NCI-H2081 treated with DMSO at 0.1 percent for 48 hours (cell line): ENCODE measurements at places on chromosomes 16 and 17.

DNA sequence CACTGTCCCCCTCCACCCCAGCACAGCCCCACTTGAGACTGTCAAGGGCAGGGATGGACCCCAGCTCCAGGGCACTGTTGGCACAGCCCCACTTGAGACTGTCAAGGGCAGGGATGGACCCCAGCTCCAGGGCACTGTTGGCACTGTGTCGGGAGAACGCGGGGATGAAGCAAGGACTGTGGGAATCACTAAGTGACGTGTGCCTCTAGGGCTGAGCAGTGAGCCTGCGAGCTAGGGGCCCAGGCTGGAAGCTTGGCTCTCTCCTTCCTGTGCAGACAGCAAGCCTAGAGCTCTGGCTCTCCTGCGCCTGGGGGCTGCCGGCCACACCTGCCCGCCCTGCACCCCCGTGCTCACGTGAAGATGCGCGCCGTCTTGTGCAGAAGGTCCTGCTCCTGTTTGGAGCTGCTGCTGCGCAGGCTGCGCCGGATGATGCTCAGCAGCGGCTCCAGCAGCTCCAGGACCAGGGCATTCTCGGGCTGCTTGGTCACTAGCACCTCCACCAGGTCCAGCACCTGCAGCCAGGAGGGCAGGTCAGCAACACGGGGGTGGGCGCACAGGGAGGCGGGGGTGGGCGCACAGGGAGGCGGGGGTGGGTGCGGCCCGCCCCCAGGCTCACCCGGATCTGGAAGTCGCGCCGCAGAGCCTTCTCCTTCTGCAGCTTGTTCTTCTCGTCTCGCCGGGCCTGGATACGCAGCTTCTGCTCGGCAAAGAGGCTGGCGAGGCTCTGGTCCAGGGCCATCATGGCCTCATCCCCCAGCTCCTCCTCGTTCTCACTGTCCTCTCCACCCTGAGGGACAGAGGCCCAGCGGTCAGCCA is 10.8 kb downstream of the MYBBP1A start:
- DNase-seq: no peak

DNA sequence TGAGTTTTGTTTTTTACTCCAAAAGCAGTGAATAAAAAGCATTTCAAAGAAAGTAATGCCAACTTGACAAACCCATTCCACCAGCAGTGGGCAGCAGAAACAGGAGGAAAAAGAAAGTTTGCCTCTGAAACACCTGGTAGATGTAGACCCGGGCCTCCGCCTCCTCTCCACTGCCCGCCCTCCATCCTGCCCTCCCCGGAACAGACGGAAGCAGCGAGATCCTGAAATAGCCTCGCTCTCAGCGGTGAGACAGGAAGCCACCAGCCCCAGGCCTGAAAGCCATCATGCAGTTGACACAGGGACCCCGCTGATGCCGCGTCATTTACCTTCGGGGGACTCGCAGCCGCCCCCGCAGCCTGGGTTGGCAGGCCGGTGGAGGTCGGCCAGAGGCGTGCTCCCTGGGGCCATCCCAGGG is 67.8 kb downstream of the C16orf78 start:
- no peak for DNase-seq

GRCh38 chr16:14505846-14506245 is 124.2 kb downstream of the PARN start:
- no peak for DNase-seq

- DNase-seq: no peak
These were observed 19.9 kb upstream of the CYTH1 start for GRCh38 chr17:78802008-78802407.

- DNase-seq: no peak
These were observed 106.7 kb downstream of the CMIP start for GRCh38 chr16:81551151-81551808.

DNA sequence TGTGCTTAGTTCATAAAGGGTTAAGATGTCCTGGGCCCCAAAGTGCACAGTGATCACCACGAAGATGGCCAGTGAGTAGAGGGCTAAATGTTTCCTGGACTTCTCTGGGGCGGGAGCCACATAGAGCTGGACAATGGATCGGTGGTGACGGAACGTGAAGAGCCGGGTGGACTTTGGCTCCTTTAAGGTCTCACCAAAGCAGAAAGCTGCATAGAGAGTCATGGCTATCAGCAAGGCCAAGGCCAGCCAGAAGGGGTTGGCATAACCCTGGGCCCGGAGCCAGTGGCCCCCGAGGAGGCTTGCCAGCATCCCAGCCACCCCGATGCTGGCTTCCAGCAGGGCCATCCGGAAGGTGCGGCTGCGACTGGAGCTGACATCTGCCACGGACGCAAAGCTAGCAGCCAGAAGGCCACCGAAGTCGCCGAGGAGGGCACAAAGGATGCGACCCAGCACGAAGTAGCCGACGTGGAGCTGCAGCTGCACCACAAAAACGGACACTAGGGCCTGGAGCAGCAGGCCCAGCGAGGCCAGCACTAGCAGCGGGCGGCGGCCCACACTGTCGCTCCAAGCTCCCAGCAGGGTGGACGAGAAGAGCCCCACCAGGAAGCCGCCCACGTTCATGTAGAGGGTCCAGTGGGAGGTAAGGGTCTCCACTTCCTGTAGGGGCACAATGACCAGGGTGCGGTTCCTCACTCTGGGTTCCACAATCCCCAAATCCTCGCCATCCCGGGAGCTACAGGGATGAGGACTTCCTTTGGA is 1.0 kb downstream of the SLC46A1 start:
- no peak for DNase-seq

DNA sequence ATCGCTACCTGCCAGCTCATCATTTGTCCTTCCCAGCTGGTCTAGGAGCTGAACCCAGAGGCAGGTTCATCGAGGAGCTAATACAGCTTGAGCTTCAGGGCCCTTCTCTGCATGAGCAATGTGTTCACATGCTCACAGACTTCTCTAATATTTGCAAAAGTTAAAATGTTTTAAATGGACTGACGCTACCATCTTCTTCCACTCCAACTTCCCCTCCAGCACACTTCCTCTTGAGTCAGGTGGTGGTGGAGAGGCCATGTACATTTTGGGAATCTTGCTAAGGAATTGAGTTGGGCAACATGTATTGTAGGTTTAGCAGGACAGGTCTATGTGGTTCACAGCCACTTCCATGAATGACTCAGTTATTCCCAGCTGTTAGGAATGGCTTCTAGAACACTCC is 21.6 kb upstream of the RHOT1 start:
- no peak for DNase-seq

DNA sequence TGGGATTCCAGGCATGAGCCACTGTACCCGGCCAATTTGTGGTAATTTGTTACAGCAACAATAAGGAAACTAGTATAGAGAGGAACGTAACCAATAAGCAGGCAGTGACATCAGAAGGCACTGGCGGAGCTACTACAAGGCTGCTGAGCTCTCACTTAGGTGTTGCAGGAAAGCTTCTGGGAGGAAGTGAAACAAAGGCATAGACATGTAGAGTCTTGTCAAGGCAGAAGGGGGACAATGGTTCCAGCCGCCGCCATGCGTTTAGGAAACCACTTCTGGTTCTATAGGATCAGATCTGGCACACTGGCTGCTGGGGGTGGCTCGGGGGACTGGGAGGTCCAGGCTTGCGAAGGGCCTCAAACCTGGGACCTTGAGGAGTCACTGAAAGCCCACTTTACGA is 9.4 kb upstream of the CPSF4L start:
- no peak for DNase-seq

DNA sequence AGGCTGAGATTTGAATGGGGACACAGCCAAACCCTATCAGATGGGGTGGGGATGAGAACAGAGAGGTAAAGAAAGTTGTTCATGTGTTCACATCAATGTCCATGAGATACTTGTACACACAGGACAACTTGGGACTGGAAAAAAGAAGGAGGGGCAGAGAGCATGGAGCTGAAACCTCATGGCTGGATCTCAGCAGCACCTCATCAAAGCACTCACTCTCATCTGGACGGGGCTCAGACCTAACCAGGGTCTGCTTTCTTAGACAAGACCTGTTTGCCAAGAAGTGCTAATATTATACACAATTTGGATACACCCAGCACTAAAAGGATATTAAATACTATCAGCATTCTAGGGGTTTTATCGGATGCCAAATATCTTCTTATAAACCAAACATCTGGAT is 399.8 kb downstream of the SLC39A11 start:
- DNase-seq: no peak

DNA sequence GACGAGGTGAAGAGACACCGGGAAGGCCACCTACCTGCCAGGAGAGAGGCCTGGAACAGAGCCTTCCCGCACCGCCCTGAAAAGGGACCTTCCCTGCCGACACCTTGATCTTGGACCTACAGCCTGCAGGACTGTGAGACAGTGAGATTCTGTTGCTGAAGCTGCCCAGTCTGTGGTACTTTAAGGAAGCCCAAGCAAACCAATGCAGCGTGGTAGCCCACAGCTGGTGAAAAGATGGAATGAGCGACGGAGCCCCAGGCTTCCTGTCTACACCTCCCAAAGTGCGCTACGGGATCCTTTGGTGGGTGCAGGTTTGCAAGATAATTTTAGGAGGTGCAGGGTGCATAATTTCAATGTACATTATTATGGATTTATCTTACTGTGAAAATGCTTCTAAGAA is 33.9 kb downstream of the TNFRSF13B start:
- DNase-seq: no peak

DNA sequence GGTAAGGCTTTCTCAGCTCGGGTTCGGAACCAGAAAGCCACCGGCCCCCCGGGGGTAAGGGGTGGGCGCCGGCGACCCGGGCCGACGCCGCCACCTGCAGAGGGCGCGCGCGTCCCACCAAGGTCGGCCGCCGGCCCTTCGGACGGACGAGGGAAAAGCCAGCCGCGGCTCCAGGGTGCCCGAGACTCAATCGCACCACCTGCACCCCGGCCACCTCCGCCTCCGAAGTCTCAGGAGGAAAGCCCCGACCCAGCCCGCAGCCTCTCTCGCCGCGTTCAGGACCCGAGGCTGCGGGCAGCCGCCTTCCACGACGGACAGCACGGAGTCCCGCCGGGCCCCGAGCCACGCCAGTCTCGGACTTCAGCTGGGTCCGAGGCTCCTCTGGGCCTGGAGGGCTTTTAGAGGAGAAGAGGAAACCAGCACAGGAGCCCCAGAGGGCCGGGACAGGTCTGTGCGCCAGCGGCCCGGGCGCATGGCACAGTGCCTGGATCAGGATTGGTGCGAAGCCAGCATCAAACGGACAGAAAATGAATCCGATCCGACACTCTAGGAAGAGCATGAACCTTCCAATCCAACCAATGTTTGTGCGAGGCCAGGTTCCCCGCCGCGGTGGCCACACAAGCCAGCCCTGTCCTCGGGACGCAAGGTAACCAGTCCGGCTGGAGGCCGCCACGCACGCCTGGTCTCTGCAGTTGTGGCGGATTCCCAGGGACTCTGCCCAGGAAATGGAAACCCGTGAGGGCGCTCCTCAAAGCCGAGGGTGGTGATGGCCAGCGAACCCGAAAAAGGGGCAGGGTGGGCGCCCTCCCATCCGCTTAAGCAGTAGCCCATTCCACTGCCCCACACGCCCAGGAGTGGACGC is 6.7 kb downstream of the CBX8 start:
- DNase-seq: no peak

GRCh38 chr17:78401246-78401645 is 22.8 kb downstream of the PGS1 start:
- no peak for DNase-seq

DNA sequence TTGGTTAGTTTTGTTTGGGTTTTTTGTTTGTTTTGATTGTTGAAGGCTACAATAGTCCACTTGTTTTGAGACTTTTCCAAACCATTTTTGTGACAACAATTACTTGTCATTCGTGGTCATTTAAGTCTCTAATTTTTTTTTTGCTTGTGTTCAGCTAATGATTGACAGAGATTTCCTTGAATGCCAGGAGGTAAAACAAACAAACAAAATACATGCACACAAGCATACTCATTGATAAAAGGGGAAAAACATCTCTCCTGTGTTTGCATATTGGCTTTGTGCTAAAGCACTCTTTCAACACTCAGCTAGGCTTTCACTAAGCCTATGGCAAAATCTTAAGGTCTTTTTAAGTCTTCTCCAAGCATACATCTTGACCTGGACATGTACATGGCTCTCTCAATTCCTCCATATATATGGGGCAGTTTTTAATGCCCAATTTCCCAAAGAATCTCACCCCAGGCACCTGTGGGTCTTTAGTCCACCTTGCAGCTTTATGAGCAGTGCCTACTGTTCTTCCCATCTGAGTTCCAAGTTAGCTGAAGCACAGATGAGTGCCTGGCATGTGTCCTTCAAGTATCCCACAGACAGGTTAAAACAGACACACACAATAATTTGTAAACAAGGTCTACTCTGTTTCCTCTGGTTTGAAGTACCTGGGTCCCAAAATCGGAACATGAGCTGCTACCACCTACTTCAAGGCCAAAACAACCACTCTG is 24.2 kb upstream of the HS3ST3B1 start:
- DNase-seq: no peak

- no peak for DNase-seq
These were observed 56.6 kb downstream of the NCOR1 start for GRCh38 chr17:16158714-16159113.
